CD4-positive, CD25-positive, alpha-beta regulatory T cell (primary cell): ENCODE measurements at places on chromosomes 3 and 15. TPM values are rescaled to one million over a fixed set of nuclear protein-coding genes. Genes with fewer than 3 reads are reported as not detected.

DNA sequence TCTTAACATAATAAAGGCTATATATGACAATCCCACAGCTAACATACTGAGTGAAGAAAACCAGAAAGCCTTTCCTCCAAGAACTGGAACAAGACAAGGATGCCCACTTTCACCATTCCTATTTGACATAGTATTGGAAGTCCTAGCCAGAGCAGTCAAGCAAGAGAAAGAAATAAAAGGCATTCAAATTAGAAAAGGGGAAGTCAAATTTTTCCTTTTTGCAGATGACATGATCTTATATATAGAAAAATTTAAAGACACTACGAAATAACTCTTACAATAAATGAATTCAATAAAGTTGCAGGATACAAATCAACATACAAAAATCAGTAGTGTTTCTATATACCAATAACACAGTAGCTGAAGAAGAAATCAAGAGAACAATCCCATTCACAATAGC lies 42.2 kb upstream of the CP start:
- DNase-seq = no peak
- no peak overlapping the region for H3K4me3 ChIP-seq
- H3K27ac ChIP-seq = no peak overlapping the region
- peaks cover 2% of the 10 kb centered on the region for H3K27me3 ChIP-seq
- no peaks in the 10 kb centered on the region for H3K4me1 ChIP-seq

GRCh38 chr15:41950489-41950888 lies 21.9 kb downstream of the EHD4 start:
- peaks cover 29% of the 10 kb centered on the region for H3K36me3 ChIP-seq
- H3K27me3 ChIP-seq = no peaks in the 10 kb centered on the region
- H3K27ac ChIP-seq = no peak overlapping the region
- DNase-seq = no peak
- no peaks in the 10 kb centered on the region for H3K4me1 ChIP-seq

- DNase-seq = no peak
- peaks cover 11% of the 10 kb centered on the region for H3K4me1 ChIP-seq
- no peaks in the 10 kb centered on the region for H3K27me3 ChIP-seq
- H3K4me3 ChIP-seq = no peak overlapping the region
- H3K36me3 ChIP-seq = no peaks in the 10 kb centered on the region
- no peak overlapping the region for H3K27ac ChIP-seq
Measured at GRCh38 chr3:125119752-125120378, 64.1 kb upstream of the HEG1 start.

DNA sequence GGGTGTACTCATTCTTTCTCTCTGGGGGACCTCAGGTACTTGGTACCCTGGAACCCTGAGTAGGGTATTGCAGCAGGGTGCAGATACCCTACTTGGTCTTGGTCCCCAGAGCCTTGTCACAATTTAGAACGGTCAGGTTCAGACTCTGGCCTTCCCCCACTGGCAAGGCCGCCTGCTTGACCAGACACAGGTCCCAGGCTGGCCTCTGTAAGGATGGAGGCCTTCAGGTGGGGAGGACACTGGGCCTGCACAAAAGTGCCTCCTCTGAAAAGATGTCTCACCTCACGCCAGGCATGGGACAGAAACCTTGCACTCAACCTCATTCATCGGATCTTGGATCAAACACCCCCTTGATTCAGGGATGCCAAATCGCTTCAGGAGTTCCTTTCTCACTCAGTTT lies 158.4 kb downstream of the KLF13 start:
- H3K4me3 ChIP-seq = no peak overlapping the region
- H3K36me3 ChIP-seq = no peaks in the 10 kb centered on the region
- peaks cover 24% of the 10 kb centered on the region for H3K4me1 ChIP-seq
- H3K27ac ChIP-seq = no peak overlapping the region
- DNase-seq = no peak

DNA sequence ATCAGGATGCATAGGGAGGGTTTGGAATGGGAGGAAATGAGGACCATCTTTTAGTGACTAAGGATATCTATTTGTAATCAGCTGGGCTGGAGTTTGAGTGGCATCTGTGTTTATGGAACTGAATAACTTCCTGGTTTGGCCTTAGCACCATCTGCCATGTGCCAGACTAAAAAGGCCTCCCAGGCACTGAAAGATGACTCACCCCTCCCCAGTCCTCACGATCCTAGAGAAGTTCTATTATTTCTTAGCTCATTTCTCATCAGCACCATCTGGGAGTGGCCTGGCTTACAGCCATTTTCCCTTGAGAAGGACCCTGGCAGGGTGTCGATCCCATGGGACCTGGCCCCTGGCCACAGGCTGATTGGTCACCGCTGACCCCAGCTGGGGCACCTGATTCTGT lies 23.9 kb upstream of the CTXND1 start:
- H3K4me3 ChIP-seq = no peak overlapping the region
- no peaks in the 10 kb centered on the region for H3K27me3 ChIP-seq
- no peak overlapping the region for H3K27ac ChIP-seq

- H3K27me3 ChIP-seq = no peaks in the 10 kb centered on the region
- peaks cover 48% of the 10 kb centered on the region for H3K4me1 ChIP-seq
- H3K27ac ChIP-seq = peak overlapping the region; percentile 95
Measured at GRCh38 chr3:122679882-122680474, 661 bp upstream of the PARP14 start.

DNA sequence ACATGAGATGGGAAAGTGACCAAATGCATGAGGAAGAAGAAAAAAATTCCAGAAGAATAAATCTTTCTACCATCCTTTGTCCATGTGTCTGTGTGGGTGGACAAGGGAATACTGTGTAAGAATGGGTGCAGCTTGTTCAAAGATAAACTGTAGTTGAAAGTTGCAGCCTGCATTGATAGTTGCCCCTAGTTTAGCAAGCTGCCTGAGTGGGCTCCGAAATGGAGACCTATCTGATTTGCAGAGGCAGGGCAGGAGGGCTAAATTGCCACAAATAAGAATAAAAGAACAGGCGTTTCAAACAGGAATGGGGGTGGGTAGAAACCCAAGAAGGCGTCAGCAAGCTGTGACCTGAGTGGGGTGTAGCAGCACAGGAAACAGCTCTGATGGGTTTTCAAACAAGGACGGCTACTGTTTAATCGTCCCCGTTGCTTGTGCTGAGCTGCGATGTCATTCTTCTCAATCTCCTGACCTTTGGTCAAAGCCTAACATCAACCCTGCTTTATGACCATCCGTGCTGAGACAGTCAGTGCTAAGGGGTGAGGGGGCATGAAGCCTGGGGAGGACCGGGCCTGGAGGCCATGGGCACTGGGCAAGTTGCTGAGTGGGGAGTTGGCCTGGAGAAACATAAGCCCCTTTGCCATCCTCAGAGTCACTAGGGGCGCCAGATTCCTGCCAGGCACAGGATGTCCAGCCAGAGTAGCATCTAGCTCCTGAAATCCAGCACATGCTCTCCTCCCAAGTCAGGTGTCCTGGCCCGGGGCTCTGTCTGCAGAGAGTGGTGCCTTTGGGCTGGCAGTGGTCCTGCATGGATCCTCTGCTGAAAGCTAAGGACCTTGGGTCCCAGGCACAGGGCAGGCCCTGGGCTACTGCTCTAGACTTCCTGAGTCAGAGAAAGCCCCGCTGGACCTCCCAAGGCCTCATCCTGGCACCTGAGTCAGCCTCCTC lies 19.2 kb upstream of the C15orf39 start:
- H3K27ac ChIP-seq = no peak overlapping the region
- H3K4me1 ChIP-seq = peaks cover 7% of the 10 kb centered on the region
- DNase-seq = no peak

- no peaks in the 10 kb centered on the region for H3K27me3 ChIP-seq
- H3K4me3 ChIP-seq = no peak overlapping the region
- H3K27ac ChIP-seq = no peak overlapping the region
- no peaks in the 10 kb centered on the region for H3K4me1 ChIP-seq
Measured at GRCh38 chr15:48566668-48567067, 78.8 kb downstream of the FBN1 start.

Gene AEN
- 52.4 TPM for total RNA-seq

Gene RTP4
- 4.6 TPM for total RNA-seq

Gene PCOLCE2
- not detected for total RNA-seq

Gene UROC1
- total RNA-seq = not detected
